Foreskin melanocyte (primary cell): ENCODE measurements at places on chromosomes 2 and 18.

DNA sequence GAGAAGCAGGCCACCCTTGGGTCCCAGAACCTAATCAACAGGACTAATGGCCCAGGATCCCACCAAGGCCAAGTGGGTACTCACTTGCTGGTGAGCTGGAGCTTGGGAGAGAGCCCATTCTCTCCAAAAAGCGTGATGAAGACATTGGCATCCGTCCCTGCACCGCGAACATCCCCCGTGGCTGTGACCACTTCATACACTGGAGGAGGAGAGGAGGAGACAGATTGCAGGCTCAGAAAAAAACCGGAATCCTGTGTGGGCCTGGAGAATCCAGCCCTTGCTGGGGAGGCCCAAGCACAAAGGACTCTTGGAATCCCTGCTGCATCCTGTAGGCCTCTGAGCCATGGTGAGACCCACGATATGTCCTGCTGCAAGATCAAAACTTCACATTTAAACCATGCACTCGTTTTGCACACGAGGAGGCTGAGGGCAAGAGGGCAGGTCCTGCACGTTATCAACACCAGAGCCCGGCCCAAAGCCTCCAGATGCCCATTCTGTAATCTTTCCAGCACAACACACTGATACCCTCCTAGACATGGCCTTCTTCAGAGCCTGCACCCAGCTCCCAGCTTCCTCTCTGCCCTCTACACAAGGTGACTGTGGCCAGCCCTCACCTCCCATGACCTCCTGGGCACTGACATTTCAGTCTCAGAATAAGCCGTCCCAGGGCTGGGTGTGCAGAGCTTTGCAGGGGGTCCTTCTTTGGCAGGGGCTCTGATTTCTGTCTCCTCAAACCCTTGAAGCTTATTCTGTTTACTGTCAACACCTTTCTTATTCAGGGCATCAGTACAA is 7.8 kb downstream of the LOXHD1 start:
- no peak for DNase-seq

GRCh38 chr2:138381373-138381772 is 120.2 kb upstream of the SPOPL start:
- no peak for DNase-seq

DNA sequence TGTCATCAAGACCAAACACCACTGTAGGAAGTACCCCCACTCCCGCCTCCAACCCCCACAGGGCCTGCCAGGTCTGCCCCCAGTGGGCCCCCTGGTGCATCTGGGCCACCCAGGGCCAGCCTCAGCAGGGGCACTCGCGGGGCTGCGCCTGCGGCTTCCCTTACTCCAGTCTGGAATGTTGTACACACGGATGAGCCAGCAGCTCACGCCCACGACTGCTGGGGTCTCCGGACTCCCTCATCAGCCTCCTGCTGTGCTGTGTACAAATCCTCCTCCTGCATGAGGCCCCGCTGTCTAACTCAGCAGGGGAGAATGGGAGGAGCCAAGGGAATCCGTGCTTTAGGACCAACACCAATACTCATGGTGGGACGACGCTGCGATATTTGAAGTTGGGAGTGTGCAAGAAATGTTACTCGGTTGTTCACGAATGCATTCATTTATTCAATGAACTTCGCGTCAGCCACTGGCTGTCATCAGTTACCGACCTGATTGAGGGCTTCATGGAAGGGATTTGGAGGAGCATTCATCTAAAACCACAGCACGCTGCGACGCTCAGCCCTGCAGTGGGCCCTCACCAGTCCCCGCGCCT is 654 bp upstream of the ASB1 start:
- DNase-seq = no peak

- no peak for DNase-seq
Observed at GRCh38 chr2:211416373-211416772, 860.0 kb downstream of the CPS1 start.

- no peak for DNase-seq
Observed at GRCh38 chr2:235255693-235256092, 238.2 kb upstream of the AGAP1 start.
